Body of pancreas (tissue), 4 donors: ENCODE measurements at places on chromosomes 6 and 20. TPM values are rescaled to one million over a fixed set of nuclear protein-coding genes. Genes with fewer than 3 reads are reported as not detected.

The SS18L1 gene
- total RNA-seq: 11.4 TPM

DNA sequence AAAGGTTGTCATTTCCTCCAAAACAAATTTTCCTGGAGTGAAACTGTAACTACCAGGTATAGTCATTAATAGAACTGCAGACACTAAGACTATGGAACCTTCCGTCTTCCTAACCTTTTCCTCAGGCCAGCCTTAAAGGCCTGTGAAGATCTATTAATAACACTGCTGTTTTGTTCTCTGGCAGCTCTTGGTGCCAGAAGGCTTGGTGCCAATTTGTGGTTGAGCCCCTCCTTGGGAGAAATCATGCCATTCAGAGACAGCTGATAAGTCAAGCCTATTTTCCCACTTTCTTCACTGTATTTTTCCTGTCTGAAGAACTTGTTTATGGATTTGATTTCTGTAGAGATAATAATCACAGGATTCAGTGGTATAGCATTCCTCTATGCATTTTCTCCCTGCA, 64.8 kb downstream of the HCRTR2 start:
- peak; percentile 84 for DNase-seq

DNA sequence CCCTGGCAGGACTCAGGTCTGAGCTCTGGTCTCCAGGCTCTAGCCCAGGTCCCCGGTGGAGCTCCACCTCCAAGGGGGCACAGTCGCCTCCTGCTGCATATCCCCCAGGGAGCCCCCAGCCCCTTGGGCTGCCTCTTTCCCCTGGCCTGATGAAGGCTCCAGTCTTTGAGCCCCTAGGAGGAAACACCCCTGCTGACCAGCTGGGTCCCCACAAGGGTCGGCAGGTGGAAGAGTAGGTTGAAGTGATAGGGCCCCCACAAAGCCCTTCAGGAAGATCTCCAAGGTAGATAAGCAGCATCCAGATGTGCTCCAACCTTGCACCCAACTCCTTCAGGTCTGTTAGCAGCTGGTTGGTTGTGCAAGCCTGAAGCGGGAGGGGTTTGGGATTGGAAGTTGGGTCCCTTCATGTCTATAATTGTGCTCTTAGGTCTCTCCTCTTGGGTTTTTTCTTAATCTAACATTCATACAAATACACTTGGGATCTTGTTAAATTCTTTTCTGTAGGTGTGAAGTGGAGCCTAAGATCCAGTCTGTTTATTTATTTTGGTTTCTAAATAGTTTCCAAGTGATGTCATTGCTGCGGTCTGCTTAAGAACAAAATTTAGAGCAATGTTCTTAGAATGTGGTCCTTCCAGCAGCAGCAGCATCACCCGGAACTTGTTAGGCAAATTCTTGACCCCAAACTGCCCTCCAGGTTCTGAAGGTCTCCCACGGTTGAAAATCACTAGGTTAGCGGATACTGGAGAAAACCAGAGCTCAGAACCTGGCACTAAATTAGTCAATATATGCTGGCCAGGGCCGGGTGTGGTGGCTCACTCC, 5.1 kb downstream of the UBE2C start:
- no peak for DNase-seq

The PHACTR3 gene
- 0.52 TPM for total RNA-seq

The STX11 gene
- total RNA-seq: 4.4 TPM

DNA sequence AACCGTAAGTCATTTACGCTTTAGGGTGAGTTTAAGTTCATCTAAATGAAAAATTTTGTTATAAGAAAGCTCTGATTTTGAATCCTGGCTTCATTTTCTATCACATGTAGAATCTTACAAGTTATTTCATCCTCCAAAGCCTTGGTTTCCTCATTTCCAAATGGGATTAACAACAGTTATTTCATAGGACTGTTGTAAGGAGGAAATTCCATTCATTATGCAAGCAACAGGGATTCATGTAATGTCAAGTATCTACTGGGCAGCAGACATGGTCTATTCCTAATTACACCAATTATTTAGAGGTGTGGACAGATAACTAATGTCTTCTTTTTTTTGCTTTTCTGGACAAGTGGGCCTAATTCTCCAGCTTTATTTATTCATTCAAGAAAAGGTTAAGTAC, 154.0 kb downstream of the PDSS2 start:
- no peak for DNase-seq
